ENCODE measurements at places on chromosomes 6 and 20. TPM values are rescaled to one million over a fixed set of nuclear protein-coding genes. Genes with fewer than 3 reads are reported as not detected.

The OPN5 gene
- not detected for total RNA-seq

The TCF15 gene
- not detected for total RNA-seq

The BIRC7 gene
- total RNA-seq = not detected

The PSMB8 gene
- 139 TPM for total RNA-seq

The FKBP5 gene
- total RNA-seq = 60.8 TPM

The LY86 gene
- 0.73 TPM for total RNA-seq

The BPIFB1 gene
- not detected for total RNA-seq

The VSTM2L gene
- total RNA-seq = not detected

The ENPP3 gene
- 0.70 TPM for total RNA-seq

The SPATA25 gene
- total RNA-seq = 1.3 TPM

The CFB gene
- 0.65 TPM for total RNA-seq

The PRPH2 gene
- not detected for total RNA-seq

The KCNK5 gene
- 0.87 TPM for total RNA-seq

The GJA10 gene
- not detected for total RNA-seq

The LEMD2 gene
- total RNA-seq = 120 TPM

The WFDC2 gene
- not detected for total RNA-seq

The SPAG4 gene
- total RNA-seq = 13.7 TPM

The MYMX gene
- total RNA-seq = not detected

The GHRH gene
- total RNA-seq = not detected

The CRNKL1 gene
- 22.8 TPM for total RNA-seq

The RIMS1 gene
- not detected for total RNA-seq

The LY6G5B gene
- total RNA-seq = 32.7 TPM

The TNFRSF6B gene
- not detected for total RNA-seq

The PTPRT gene
- not detected for total RNA-seq

The CLDN20 gene
- total RNA-seq = not detected

The TAF4 gene
- 17.8 TPM for total RNA-seq

The FAM83D gene
- total RNA-seq = 3.3 TPM

The THBD gene
- total RNA-seq = 1.1 TPM

The SLCO4A1 gene
- 1.9 TPM for total RNA-seq

The ZC3H12D gene
- 248 TPM for total RNA-seq

The ADGRG6 gene
- 0.18 TPM for total RNA-seq

The CD24 gene
- not detected for total RNA-seq

The AKAP7 gene
- 11.6 TPM for total RNA-seq

The TOX2 gene
- 1.7 TPM for total RNA-seq

The UBR2 gene
- 40.7 TPM for total RNA-seq

The SNRPB2 gene
- total RNA-seq = 44.5 TPM

The ACSS1 gene
- 33.1 TPM for total RNA-seq

The AGER gene
- 22.2 TPM for total RNA-seq

The SLC24A3 gene
- 0.37 TPM for total RNA-seq

The FRK gene
- total RNA-seq = not detected

The PERP gene
- 4.3 TPM for total RNA-seq

The BLTP3A gene
- 16.3 TPM for total RNA-seq

The PNLDC1 gene
- not detected for total RNA-seq

The NDRG3 gene
- total RNA-seq = 26.0 TPM

The POPDC3 gene
- not detected for total RNA-seq

The LAMA2 gene
- total RNA-seq = 3.4 TPM

The TAGAP gene
- total RNA-seq = 269 TPM

The CENPB gene
- 40.2 TPM for total RNA-seq

The SMAP1 gene
- total RNA-seq = 38.7 TPM

The PLCB1 gene
- total RNA-seq = 23.1 TPM
